ENCODE measurements at places on chromosomes 2 and 18. TPM values are rescaled to one million over a fixed set of nuclear protein-coding genes. Genes with fewer than 3 reads are reported as not detected.

The GKN2 gene
- not detected for total RNA-seq

The FAM161A gene
- 3.9 TPM for total RNA-seq

The FOXD4L1 gene
- total RNA-seq: 0.12 TPM

The ELOA2 gene
- not detected for total RNA-seq

The GAREM1 gene
- total RNA-seq: 2.4 TPM

The CROCC2 gene
- total RNA-seq: not detected

The STAT1 gene
- total RNA-seq: 109 TPM

The PRADC1 gene
- 12.1 TPM for total RNA-seq

The NOL4 gene
- not detected for total RNA-seq

The SCN7A gene
- total RNA-seq: 0.12 TPM

The ALPG gene
- total RNA-seq: not detected

The ERICH2 gene
- total RNA-seq: 0.33 TPM

The UGT1A8 gene
- 0.12 TPM for total RNA-seq

The HOXD12 gene
- 0.33 TPM for total RNA-seq

The PDE11A gene
- total RNA-seq: 0.33 TPM

The CSRNP3 gene
- 1.9 TPM for total RNA-seq

The SERPINB12 gene
- not detected for total RNA-seq

The CYP26B1 gene
- total RNA-seq: 0.33 TPM

Measured in uterine smooth muscle cell (primary cell).